ENCODE measurements at places on chromosomes 4 and X.

DNA sequence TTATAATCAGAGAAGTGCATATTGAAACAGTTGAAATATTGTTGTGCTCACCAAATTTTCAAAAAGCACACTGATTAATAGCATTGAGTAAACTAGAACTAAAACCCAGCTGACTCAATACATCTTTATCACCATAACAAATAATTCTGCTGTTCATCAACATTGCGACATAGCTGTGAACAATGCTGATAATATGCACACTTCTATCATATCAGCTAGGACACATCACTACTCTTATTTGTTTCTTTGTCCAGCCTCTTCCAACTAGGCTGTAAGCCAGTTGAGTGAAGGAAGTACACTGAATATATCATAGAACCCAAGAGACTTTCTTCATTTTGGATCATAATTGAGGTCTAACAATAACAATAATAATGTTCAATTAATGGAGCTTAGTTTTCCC is 349.7 kb downstream of the IQCM start:
- DNase-seq = no peak

DNA sequence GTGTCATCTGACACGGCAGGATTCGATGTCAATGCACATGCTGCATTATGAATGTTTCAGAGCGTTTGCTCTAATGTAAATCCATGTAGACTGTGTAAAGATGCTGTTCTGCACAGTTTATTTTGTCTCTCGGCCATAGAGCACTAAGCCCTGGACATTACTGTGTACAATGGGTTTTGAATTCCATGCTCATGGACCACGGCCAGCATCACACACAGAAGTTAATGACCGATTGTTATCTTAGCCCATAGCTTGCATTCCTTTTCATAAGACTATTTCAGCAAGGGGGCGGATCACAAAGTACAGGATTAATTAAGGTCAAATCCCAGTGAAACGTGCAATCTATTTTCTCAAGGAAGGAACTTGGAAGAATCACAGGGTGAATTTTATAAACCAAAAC is 286.1 kb upstream of the TENM3 start:
- DNase-seq = peak; percentile 23

DNA sequence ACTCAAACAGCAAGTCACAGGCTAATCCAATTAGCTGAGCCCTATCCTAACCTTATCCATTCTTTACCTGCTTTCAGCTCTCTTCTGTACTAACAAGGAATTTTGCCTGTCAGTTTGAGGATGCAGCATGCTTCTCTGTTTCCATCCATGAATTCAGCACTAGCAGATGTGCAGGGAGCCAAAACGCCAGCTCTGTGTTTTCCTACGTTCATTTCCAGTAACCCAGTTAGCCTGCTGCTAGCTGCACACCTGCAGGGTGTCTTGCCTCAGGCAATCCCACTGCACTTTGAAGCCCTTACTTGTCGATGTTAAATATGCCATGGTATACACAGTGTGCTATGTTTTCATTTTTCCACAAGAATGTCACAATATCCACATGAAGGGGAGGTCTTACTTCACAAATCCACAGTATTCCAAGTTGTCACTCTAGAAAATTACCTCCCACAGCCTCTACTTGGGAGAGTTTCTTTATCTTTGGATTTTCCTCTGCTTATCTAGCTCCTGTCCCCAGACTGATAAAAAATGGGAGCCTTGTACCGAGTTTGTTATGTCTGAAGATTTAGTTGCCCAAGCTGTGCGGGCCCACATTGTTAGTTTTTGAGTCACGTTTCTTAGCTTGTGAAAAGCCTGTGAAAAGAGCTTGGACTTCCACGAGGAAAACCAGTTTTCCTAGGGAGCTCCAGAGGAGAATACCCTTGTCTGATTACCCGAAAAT is 127.6 kb upstream of the HHIP start:
- no peak for DNase-seq

GRCh38 chr4:109303140-109303496 is 660 bp upstream of the COL25A1 start:
- DNase-seq = no peak

DNA sequence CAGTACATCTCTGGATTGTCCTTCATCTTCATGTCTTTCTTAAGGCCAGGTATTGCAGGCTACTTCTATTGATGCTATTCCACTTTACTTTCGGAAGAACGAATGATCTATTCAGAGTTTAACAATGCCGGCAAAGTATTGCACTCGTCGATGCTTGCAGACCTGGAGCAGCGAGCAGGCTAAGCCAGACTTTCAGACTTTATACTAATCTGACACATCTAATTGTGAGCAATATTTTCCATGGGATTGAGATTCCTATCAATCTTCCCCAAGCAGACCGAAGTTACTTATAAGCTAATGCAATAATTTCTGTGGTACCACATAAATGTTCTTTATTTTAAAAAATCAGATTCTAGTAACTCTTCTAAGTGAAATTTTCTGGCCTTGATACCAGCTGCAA is 1.6 kb downstream of the EMCN start:
- no peak for DNase-seq

- DNase-seq = no peak
Measured at GRCh38 chr4:149747646-149748045, 68.0 kb downstream of the IQCM start.

DNA sequence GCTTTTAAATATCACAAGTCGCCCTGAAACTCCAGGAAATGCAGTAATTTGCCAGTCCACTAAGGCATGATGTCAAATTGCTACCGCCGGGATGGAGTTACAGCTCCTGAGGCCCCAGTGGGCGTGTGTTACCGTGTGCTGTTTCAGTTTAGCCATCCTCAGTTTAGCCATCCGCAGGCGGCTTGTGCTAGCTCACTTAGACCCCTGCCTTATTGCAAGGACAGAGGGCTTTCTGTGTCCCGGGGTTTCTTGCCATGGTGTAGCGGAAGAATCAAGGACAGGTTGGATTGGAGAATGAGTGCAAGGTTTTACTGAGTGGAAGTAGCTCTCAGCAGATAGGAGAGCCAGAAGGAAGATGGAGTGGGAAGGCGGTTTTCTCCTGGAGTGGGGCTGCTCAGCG is 33.8 kb upstream of the LRBA start:
- DNase-seq = no peak

DNA sequence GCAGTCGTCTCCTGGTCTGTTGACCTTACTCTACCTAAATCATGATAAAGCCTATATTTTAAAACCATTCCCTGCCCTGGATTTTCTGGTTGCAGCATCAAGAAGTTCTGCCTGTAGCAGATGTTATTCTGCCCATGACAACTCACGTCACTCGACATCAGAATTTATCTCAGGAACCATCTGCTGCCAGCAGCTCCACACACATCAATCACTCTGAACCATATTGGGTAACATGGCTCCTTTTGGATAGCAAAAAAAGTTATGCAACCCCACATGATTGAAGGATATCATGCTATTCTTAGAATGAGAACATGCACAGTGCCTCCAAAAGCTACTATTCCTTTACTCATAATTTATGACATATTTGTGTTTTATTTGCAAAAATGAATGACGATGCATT is 341.4 kb downstream of the DHRSX start:
- no peak for DNase-seq

DNA sequence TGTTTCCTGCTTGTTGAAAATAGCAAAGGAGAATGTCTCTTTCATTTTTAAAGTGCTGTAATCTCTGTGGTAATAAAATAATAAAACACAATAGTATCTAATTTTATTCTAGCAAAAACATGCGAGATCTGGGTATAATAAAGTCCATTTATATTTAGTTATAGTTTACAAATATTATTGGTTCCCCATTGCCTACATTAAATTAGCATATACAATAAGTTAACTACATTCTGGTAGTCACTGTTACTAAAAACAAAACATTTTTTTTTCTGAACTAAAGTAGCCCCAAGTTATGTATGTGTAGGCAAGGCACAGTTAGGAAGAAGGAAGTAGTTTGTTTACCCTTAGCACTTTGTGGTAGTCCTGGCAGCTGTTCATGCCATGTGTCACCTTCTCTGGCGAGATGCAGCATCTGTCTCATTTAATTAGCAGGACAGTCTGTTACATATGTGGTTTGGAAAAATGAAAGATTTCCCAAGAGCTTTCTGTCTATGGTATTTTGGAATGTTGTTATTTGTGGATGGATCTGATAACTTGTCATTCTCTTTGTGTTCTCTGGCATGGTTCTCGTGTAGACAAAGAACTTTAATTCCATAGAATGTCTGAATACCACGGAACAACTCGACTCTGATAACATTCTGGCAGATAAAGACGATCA is 231.3 kb upstream of the PITX2 start:
- DNase-seq = no peak

GRCh38 chr4:88881227-88881569 is 175.8 kb downstream of the FAM13A start:
- no peak for DNase-seq

Data from breast epithelium (tissue), 4 donors.